NCI-H524 (cell line): ENCODE measurements at places on chromosomes 7 and 10.
A peak's percentile ranks its signal among the peaks of the same experiment; 100 is the strongest.

DNA sequence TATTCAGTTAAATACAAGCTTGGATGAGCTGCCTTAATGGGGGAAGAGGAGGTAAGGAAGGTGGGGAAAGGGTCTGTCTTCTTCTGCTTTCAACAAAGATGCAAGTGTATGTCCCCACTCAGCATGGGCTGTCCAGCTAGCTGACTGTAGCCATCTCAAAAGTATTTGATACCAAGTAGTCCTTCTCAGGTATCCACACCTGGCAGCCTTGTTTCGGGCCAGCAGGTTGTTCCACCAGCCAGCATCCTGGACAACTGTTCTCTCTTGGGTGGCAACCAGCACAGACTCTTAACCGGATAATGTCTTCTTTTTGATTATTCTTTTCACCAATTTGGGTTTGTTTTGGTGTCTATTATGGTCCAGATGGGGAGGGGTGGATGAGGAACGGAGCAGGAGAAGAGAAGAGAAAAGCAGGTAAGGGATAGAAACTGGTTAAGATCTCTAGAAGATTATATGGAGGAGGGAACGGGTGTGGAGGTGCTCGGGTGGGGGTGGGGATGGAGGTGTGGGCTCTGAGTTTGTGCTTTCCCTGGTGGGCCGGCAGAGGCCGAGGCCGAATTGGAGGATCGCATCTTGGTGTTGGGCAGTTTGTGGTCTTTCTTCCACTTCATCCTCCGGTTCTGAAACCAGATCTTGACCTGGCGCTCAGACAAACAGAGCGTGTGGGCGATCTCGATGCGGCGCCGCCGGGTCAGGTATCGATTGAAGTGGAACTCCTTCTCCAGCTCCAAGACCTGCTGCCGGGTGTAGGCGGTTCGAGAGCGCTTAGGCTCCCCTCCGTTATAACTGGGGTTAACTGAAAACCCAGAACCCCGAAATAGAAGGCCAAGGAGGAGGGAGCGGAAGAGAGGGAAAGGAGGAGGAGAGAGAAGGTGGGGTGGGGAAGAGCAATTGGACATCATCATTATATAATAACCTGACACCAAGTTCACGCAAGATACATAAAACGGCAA is 1.5 kb downstream of the HOXA4 start:
- no peak for DNase-seq

GRCh38 chr7:67267914-67268313 is 271.3 kb downstream of the TYW1 start:
- DNase-seq, result no peak

- peak; percentile 83 for DNase-seq
These were observed 1180.3 kb downstream of the TYW1 start for GRCh38 chr7:68176974-68177373.

- no peak for DNase-seq
These were observed 24.7 kb downstream of the MRPS24 start for GRCh38 chr7:43844662-43845061.

GRCh38 chr10:5404208-5405041 is at the start of gene TUBAL3:
Gene TUBAL3 (minus strand): TSS chr10:5404828. CDS start chr10:5404792, 36 bp downstream.
- no peak for DNase-seq

DNA sequence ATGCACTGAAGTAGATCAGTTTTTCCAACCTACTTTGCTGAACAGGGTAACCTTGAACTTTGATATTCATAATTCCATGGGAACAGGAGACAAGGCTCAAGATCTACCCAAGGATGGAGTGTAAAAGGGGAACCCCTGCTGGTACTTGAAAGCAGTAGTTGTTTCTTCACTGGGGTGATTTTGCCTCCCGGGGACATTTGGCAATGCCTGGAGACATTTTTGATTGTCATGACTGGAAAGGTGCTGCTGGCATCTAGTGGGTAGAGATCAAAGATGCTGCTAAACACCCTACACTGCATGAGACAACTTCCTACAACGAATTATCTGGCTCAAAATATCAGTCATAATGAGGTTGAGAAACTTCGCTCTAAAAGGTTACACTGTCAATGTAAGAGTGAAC is 214.8 kb upstream of the CTBP2 start:
- no peak for DNase-seq

DNA sequence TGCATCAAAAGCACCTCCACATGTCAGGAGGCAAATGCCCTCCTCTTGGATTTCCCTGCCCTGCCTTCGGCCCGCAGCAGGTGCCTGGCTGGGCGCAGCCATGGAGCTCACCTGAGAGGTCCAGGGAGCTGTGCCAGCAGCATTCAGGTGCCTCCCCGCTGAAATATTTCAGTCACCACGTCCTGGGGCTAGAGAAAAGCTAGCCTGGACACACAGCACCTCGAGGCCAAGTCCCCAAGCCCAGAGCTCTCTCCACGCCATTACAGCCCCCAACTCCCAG is 102.7 kb downstream of the MAD1L1 start:
- DNase-seq, result no peak
